IPS DF 19.7 (cell line): ENCODE measurements at places on chromosomes 16 and 17.

DNA sequence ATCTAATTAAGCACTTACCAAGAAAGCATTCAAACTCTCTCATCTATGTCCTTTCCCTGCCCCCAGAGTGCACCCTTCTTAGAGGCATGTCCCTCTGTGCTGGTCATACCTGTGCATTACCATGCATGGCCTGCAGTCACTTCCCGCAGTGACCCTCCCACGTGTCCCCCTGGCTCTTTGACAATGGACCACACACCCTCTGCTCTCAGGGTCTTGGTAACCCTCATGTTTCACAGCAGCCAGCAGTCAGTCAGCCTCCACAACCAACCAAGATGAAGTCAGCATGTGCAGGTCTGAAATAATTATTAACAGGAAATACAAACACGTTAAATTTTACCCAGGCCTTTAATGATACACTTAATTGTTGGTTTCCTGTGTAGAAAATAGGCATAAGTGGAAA, 10.1 kb downstream of the KRT33A start:
- DNase-seq, result no peak

DNA sequence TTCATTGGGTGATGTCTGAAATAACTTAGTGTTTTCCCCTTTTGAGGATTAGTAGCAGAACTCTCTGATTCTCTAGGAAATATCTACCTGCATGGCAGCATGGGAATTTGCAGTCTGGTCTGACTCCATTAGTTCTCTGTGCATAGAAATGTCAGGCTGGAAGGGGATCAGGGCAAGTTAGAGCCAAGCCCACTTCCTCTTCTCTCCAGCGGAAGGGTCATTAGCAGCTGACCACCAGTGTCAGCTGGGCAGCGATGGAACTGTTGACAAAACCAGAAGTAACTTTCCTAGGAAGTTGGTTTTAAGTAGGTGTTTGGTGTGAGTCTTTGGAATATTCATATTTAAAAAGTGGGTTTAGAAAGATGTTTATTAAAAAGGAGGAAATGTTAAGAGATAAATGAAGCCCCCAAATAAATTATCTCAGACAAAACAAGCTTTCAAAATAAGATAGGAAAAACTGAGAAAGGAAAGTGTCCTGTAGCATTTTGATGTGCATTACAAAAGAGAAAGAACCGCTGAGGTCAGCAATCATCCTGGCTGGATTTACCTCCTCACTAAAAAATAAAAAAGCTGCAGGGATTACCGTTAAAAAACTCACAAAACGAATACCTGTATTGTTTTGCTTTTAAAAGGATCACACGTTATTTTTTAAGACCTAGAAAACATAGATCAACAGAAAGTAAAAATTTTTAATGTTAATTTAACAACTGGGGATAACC, 32.4 kb upstream of the MMD start:
- no peak for DNase-seq

DNA sequence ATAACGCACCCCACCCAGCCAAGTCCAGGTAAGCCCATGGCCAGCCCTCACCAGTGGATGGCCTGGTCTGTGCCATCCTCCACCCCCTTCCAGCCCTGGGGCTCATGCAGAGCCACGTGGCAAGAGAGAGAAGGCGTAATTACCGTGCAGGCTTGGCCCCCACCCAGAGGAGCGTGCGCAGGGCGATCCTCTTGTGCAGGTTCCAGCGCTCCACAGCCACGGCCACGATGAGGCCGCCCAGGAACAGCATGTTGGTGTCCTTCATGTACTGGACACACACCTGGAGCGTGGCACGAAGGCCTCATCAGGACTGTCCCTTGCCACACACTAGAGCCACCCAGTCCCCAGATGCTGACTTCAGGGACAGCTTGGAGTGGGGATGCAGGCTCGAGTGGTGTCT, 6.7 kb downstream of the SLC13A5 start:
- no peak for DNase-seq

- DNase-seq, result no peak
Measured at GRCh38 chr16:920051-920681, 50.6 kb downstream of the LMF1 start.

DNA sequence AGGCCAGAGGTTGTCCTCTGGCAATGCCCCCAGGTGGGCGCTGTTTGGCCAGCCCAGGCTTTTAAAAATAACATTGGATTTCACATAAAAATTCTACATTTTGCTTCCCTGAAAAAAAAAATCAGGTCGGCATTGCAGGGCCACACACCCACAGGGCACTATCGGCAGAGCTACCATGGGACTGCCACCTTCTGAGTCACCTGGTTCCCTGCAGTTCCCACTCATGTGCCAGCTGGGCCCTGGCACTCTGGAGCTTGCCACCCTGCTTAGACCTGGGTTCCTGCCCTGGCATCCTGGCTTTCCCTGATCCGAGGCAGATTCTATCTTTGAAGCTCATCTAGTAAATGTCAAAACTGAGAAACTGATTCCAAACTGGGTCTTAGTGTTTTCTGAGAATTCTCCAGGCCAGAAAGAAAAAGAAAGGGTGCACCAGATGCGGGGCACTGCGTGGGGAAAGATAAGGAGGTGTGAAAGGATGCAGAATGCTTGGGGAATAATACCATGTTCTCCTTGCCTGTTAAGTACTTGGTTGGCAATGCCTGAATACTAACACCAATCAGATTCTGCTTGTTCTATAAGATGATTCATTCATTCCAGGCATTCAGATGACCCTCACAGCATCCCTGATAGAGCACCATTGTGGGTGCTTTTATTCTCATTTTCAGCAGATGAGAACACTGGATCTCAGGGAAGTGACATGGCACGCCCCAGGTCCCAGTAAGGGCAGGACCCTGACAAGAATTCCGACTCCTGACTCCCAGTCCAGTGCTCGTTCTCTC, 51.8 kb downstream of the RAI1 start:
- DNase-seq, result no peak

GRCh38 chr17:40361925-40362695, 2.4 kb downstream of the GJD3 start:
- no peak for DNase-seq

- no peak for DNase-seq
Measured at GRCh38 chr16:24729951-24730815, 732 bp downstream of the TNRC6A start.

GRCh38 chr17:51647826-51648225, 387.5 kb downstream of the UTP18 start:
- DNase-seq, result no peak

GRCh38 chr17:47620503-47621245, 29.0 kb upstream of the KPNB1 start:
- DNase-seq, result no peak
